Psoas muscle (tissue), 8 donors: ENCODE measurements at places on chromosomes 13 and 19.

- no peak for DNase-seq
Measured at GRCh38 chr13:47025791-47026447, 129.1 kb upstream of the HTR2A start.

DNA sequence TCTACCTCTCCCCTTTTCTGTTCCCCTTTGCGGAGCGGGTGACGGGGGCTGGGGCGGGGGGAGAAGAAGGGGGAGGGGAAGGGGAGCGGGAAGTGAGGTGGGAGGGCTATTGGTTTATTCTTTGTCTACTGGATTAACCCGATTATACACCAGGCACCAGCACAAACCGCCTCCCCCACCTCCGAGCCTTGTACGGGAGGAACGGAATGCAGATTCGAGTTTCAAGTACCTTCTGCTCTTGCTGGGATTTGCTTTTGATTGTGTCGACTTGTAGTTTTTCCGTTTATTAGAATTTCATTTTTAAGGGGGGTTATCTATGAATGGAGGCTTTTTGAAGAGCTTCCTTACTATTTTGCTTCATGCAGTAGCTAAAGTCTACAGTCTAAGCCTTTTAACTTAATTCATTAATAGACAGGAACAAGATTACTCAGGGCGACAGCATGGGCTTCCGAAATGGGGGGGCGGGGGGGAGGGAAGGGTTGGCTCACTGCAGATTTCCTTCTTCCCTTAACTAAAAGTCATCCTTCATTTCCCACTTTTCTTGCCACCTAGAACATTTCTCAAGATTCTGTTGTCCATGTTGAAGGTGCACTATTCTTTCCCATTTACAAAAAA, 937 bp upstream of the SPRY2 start:
- peak; percentile 61 for DNase-seq

DNA sequence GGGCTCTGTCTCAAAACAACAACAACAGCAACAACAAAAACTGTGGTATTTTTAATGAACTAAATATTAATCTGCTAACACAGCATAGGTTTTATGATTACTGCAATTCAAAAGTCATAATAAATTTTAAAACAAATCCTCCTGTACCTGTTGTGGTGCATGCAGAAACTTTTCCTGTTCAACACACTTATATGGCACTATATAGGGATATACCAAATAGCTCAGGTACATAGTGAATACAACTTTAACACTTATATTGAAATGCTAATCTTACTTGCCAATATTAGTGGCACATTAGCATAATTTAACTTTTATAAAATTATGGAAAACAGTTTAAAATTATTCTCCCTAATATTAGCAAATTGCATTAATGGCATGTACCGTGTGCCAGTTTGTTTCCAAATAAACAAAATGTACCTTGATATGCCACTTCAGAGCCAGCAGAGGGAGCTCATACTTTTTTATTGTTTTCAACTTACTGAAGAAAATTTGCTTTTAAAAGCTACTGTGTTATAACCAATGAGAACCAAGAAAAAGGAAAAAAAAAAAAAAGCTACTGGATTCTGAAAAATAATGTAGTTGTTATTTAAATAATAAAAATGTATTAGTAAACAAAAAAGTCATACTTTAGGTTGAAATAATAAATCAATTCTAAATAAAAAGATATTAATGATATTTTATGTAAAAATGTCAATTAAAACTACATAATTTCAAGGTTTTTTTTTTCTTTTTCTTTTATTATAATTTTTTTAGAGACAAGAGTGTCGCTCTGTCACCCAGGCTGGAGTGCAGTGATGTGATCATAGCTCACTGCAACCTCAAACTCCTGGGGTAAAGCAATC, 18.0 kb upstream of the RBM26 start:
- no peak for DNase-seq

DNA sequence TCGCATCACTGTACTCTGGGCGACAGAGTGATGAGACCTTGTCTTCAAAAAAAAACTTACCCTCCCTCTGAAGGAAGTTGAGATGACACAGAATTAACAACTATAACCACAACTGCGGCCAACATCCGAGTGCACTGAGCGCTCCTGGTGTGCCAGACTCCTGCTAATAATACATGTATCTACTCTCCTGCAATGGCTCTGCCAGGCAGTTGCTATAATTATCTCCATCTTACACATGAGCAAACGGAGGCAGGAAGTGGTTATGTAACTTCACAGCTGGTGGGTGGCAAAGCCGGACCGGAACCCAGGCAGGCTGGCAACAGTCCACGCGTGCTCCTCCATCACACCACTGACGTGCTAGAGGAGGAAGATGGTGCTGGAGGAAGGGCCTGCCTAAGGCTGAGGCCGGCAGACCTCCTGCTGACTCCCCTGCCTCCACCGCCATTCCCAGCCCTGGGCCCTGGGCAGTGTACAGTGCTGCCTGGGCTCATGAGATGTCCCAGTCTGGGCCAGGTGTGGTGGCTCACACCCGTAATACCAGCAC, 12.6 kb downstream of the XRCC1 start:
- DNase-seq, result peak; percentile 91

DNA sequence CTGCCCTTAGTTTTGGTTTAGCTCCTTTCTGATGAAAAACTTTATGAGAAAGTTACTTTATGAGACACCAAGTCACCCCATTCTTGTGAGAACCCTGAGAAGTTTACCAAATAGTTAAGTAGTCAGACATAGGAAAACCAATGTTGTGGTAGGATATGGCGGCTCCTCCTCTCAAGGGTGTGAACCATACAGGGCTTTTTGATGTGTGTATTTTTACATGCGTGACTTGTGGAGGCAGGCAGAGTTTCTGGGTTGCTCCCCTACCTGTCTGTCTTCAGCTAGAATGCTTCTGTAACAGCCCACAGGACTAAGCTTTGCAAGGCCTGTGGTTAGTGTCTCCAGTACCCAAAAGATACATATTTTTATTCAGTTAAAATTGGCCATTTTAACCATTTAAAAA, 18.3 kb downstream of the UBAC2 start:
- no peak for DNase-seq

GRCh38 chr13:26024558-26024957, 27.3 kb downstream of the SHISA2 start:
- DNase-seq, result no peak

DNA sequence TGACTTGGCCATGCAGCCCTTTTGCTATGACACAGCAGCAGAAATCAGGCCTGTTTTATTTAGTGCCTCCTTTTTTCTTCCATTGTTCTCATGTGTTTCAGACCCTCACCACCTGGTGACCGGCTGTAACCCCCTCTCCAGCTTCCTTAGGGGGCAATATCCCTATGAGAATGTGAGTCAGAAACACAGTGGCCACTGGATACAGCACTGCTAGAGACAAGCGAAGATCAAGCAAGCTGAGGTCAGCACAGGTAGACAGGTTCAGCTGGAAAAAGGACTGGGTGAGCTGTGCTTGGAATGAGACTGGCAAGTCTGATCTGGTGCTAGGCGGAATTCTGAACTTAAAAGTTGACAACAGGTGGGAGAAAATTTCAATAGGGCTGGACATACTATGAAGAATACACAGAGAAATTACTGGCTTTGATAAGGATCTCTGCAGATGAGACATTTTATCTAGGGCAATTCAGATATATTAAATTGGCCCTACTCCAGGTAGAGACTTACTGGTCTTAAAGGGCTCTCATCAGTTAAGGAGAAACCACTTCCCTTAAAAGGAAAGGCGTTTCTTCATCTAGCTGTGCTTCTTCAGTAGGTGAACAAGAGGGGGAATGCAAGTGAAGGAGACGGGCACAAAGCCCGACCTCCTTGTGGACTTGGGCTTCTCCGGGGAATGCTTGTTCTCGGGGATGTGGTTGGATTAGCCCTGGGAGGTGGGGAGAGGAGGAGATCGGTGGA, 83.3 kb downstream of the ERCC5 start:
- no peak for DNase-seq

DNA sequence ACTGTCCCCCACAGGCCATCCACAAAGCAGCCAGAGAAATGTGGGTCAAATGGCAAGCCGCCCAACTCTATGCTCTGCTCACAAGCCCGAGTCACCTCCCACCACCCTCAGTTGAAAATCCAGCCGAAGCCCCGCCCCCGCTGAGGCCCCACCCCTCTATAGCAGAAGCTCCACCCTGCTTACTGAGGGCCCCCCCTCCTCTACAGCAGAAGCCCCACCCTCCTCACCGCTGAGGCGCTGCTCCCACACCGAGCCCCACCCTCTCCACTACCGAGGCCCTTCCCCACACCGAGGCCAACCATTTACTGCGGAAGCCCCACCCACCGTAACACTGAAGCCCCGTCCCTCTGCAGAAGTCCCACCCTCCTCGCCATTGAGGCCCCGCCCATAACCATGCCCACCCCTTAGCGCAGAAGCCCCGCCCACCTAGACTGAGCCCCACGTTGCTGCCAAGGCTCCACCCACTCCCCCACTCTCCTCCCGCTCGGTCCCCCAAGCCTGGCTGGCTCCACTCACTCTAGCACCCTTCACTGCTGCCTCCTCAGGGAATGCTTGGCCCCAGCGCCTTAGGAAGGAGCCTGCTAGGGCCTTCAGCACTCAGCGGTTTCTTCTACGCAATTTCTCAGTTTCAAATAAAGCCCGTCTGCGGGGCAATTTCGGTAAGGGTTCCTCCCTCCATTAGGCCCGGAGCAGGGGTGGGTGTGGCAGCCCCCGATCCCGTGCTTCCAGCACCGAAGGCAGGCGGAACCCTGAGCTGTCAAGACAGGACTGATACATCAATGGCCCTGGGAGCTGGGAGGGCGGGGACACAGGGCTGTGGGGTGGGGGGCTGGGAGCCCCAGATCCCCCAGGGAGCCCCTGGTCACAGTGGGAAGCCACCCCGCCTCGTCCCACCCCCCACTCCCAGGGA, 9.0 kb upstream of the MYDGF start:
- peak; percentile 70 for DNase-seq

- no peak for DNase-seq
Measured at GRCh38 chr13:103203735-103204330, 137.6 kb upstream of the SLC10A2 start.

DNA sequence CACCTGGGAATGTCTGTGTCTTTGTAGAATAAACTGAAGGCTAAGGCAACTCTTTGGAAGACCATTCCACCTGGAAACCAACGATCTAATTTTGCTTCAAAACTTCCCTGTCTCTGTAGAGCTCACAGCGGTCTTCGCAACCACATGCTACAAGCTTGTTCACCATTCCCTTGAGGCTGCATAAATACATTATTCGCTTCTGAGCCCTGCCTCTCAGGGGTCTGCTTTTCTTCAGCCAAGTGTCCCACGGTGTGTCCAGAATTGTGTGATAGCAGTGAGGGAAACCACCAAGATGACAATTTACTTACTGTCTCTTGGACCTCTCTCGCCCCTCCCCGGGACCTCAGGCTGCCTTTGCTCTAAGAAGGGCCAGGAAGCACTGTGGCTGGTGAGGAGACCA, 51.1 kb downstream of the GPR12 start:
- no peak for DNase-seq

DNA sequence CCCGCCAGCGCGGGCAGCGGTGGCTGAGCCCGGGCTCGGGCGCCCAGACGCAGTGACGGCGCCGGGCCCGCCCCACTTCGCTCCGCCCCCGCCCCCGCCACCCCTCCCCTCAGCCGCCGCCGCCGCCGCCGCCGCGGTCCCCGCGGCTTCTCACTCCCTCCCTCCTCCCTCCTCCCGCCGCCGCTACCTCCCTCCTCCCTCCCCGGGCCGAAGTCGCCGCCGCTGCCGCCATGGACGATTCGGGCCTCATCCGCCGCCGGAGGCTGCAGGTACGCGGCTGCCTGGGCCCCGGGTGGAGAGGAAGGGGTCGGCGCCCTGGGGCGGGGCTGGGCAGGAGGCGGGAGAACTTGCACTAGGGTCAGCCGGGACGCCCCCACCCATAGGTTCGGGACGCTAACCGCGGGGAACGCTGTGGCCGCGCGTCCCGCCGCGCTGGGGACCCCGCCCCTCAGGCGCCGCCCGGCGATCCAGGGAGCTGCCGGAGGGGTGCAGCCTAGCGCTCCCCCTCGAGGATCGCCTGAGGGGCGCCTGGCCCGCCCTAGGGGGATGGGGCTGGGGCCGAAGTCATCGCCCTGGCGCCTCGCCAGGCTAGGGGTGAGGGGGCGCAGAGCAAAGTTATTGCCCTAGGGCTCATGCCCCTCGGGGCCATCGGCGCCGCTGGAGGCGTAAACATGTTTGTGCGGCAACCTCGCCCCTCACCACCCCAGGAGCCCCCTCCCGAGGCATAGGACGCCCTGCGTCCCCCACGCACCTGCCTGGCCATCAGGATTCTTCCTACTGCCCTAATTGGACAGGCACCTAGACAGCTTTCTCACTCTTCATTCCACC, 427 bp downstream of the RTBDN start:
- DNase-seq, result no peak

- no peak for DNase-seq
Measured at GRCh38 chr13:34868733-34869132, 73.3 kb upstream of the NBEA start.

DNA sequence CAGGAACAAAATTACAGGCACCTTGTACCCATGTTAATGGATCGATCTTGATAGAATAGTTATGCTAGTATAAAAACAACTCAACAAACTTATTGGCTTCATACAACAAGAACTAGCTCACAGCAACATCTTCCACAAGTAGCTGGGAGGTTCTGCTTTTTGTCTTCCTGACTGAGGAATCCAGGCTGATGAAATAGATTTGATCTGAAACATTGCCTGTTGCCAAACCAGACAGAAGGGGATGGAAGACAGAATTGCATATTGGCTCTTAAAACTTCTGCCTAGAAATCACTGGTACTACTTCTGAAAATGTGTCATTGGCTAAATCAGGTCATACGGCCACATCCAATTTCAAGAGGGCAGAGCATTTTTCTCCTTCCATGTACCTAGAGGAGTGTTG, 267.3 kb downstream of the RFC3 start:
- DNase-seq, result no peak

DNA sequence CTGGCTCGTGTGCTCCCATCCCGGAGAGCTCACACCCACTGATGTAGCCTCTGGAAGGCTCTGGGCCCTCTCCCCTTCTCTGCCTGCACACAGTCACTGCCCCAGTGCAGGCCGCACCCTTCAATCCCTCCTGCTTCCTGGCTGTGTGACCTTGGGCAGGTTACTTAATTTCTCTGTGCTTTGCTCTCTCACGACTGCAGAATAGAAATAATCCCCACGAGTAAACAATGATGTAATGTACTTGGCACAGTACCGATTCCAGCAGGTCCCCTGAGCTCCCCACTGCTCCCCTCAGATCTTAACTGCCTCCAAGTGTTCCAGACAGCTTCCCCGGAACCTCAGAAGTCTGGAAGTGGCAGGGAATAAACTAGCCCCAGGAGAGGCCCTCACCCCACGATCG, 16.1 kb downstream of the LIG1 start:
- no peak for DNase-seq

- DNase-seq, result no peak
Measured at GRCh38 chr19:46232029-46232428, 2.5 kb downstream of the IGFL1 start.

DNA sequence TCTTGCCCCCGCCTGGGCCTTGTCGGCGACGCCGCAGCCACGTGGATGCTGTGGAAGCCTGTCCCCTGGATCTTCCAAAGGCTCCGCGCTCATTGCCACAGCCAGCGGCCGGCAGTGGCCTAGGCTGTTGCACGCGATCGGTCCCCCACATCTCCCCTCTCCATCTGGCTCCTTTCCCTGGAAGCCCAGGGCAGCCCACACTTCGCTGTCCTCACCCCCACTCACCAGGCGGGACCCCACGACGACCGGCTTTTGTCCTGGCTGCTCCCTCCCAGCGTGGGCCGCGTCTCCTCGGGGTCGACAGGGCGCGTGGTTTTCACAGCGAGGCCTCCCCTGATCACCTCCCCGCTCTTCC, 605 bp upstream of the TEX30 start:
- DNase-seq, result peak; percentile 60
